ENCODE measurements at places on chromosomes 3 and 15.

DNA sequence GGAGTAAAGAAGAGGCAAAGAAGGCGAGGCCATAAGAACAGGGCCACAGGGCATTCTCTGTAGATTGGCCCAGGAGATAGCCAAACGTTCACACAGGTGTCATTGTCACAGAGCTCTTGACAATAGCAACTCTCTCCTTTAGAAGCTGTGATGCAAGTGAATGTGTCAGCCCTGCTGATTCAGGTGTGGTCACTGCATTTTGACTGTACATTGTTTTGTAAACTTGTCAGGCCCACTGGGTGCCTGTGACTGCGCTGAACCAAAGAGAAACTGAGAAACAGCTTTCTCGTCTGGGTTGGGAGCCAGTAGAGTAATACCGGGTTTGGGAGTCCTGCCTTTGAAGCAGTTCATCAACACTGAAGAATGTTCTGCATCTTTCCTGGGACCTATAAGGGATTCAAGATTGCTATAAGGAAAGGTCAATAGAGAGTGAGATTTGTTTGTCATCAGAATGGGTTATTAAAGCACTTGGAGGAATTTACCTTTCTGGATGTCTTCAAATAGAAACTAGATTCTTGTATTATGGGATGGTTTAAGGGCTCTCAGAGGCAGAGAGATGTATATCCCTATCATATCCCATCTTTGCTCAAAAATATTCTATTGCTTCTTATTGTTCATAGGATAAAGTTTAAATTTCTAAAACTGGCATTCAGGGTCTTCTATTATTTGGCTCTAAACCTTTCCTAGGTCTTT lies 45.4 kb downstream of the TMEM45A start:
- no peak for ATAC-seq

GRCh38 chr3:197399486-197399885 lies 101.1 kb upstream of the DLG1 start:
- ATAC-seq: no peak

DNA sequence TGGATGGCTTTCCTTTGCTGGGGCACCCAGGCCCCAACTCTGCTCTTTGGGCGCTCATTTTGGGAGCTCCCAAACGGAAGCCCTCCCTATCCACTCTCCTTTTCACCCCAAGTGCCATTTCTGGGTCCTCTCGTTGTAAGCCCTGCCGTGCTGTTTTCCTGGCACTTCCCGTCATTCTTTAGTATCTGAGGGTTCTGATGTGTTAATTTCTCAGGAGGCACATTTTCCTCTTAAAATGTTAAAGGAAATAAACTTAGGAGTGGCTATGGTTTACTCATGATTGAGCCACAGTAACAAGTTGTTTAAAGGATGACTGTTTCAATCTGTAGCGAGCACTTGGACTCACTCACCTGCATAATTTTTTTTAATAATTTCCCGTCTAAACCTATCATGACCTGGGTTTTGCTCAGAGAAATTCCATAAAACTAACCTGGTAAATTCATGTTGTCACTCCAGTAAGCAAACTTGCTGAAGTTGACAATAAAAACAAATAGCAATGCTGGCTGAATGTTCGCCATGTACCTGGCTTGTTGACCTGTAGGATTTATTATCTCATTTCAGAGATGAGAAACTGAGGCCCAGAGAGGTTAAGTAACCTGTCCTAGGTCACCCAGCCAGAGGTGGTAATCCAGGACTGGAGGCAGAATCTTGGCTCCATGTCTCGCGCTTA lies 10.6 kb downstream of the ALDH1A3 start:
- no peak for ATAC-seq

- ATAC-seq: peak; percentile 24
Observed at GRCh38 chr3:58575971-58576652, 1.1 kb downstream of the FAM107A start.

GRCh38 chr3:170811515-170811914 lies 58.5 kb downstream of the RPL22L1 start:
- peak; percentile 48 for ATAC-seq

DNA sequence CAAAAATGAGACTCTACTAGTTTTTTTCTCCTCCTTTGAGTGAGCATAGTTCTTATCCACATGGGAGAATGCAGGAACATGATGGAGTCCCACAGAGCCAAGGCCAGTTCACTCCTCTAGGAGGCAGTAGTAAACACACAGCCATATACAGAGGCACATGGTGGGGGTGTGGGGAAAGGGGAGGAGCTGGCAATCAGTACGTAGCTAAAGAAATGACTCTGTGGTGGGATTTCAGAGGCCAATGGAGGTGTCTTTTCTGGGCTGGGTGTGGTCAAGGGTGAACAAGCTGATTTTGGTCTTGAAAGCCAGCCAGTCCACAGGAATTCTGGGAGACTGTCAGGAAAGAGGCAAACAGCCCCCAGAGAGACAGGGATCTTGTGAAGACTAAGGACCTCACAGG lies 6.6 kb upstream of the RAB11A start:
- peak; percentile 99 for ATAC-seq

- no peak for ATAC-seq
Observed at GRCh38 chr3:53809764-53810400, 36.3 kb downstream of the CHDH start.

DNA sequence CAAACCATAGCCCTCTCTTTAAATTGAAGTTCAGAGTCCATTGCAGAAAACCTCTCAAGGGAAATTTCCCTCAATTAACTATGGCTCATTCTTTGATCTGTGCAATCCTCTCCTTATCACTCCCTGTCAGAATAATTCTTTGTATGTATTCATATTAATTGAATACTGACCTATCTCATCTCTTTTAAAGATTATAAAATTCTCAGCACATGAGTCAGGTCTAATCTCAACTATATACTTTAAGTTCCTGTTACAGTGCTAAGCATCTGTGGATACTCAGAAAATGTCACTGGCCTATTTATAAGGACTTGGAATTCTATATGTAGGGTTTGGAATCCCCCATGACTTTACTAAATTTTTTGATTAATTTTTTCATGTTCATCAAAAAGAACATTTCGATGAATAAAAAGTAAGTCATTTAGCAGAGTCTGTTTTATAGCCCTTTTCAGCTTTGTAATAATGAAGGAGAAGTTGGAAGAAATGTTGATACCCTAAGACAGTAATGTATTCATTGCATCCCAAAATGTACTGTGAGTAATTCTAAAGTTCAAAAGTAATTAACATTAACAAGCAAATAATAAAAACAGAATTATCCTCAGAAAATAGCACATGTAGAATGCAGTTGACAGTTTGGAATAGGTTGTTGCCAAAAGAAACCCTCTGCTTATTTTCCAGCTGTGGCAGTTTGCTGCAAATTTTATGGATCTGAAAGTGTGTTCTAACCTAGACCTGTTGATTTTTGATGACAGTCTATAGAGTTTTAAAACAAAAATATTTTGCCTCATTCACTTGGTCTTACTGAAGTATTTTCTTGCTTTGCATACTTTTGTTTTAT lies 503.4 kb upstream of the CBLB start:
- peak; percentile 88 for ATAC-seq

DNA sequence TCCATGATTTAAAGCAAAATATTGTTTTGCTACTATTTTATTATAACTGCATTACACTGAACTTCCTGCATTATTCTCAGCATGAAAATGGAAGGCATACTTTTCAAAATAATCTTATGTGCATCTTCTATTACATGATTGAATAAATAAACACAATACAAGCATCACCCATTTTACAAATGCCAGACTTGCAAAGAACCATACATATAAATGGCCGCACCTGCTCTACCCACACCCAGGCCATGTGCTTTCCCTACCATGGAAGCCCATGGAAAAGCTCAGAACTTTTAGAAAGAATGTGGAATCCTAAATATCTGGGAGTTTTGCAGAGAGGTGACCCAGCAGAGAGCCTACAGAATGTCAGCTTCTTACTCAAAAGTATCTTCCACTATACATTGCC lies 127.2 kb downstream of the SHOX2 start:
- no peak for ATAC-seq

DNA sequence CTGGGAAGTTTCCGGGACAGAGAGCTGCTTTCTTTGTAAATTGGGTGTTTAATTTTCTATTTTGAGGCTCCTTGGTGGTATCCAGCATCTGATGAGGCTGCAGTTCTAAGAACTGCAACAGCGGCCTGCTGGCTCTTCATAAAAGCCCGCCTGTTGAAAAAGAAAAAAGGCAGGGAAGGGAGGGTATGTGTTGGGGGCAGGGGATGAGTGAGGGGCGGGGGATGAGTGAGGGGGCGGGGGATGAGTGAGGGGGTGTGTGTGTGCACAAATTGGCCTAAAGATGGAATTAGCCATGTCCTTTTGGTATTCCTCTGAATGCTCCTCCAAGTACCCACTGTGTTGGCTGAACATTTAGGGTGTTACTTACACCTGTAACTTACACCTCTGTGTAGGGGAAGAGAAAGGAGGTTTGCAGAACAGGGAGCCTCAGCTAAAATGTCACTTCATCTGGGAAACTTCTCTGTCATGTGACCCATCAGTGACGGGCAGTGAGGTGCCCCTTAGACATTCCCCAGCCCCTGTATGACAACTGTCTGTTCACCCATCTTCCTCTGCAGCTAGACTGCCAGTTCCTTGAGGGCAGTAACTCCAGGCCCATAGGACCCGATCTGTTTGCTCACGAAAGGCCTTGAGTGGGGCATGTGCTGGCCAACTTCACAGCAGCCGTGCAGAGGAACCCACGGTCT lies 57.6 kb downstream of the LRIG1 start:
- ATAC-seq: no peak

- ATAC-seq: no peak
Observed at GRCh38 chr3:173865900-173866498, 468.5 kb downstream of the NLGN1 start.
